ENCODE measurements at places on chromosomes 7 and 10.

DNA sequence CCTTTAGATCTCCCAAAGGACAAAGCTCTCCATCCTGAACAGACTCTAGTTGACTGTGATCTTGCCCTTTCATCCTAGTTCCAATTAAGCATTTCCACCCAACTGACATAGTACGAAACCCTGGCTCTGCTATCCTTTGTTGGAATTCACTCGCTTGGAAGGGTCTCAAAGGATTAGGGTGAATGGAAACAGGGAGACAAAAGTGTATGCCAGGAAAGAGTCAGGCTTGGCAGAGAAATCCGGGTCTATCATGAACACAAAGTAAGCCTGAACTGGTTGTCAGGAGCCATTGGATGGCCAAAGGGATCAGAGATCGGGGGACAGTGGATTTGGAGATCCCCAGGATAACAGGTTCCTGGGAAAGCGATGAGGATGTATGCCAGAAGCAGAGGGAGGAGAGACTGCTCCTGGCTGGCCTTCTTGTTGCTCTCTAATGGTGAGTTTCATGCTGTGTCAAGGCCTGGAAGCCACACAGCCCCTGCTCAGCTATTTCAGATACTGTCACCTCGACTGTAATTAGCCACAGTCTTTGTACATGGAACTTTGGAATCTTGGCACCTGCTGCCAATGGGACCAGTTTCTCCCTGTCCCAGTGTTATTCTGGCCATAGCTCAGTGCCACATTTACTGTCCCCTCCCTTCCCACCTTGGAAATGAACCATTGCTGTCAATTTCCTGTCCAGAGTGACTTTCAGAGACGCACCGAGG is 1168.7 kb upstream of the AUTS2 start:
- DNase-seq = no peak

DNA sequence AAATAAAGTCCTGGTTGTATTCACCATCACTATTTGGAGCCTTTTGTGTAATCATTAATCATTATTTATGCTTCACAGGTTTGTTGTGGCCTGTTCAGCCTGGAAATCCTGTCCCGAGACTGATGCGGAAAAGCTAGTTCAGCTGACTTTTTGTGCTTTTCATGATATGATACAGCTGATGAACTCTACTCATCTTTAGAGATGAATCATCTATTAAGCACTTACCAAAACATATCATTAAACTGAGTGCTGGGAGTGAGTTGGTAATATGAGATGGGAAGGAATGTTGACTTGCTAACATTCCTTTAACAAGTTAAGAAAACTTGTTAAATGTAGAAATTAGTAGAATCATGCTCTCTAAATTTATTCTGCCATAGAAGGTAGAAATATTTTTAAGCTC is 53.0 kb downstream of the CROT start:
- no peak for DNase-seq

DNA sequence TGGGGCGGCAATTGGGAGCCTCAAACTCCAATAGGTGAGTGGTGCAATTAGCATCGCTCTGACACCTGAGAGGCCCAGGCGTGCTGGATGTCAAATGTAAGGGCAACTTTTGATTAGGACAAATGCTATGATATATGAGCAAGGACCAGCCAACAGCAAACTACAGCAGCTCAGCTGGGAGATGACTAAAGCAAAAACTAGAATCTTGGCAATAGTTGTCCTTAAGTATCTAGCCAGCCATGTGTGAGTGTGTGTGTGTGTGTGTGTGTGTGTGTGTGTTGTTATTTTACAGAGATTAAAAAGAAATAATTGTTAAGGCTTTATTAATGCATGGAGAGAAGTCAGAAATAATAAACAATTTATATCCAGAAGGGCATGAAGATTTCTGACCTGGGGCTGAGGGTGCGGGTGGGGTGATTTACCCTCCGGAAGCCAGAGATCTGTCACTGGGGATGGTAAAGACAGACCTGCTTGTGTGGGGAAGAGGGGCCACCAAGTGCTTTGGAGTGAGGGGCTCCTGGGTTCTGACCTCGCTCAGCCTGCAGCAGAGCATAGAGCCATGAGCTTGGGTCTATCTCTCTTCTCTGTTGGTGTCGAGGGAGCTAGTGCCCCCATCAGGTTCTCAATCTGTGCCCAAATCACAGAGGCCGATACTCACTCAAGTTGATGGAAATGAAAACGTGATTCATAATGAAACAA is 77.3 kb downstream of the EMX2 start:
- no peak for DNase-seq

GRCh38 chr10:13815756-13816155 is 229.0 kb downstream of the PRPF18 start:
- no peak for DNase-seq

GRCh38 chr10:123781956-123782500 is 109.6 kb downstream of the CPXM2 start:
- no peak for DNase-seq
